ENCODE measurements at places on chromosomes 6 and 20.

DNA sequence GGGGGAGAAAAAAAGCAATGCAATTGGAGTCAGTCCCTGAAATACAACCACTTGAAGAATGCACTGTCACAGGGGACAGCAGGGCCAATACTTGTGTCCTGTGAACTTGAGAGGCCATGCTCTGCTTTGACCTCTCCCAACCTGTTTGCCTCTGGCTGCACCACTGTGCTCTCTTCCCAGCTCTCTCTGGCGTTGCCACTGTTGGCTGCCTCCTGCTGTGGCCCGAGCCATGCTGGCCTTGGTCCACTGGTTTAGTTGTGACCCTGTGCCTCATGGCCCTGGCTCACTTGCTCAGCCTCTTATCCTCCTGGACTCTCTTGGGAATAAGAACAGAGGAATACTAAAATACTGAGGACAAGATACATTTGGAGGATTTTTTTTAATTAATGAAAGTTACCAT, 14.5 kb upstream of the FBXO30 start:
- no peak for DNase-seq

- no peak for DNase-seq
These were observed 80.2 kb downstream of the SYTL3 start for GRCh38 chr6:158729906-158730540.

DNA sequence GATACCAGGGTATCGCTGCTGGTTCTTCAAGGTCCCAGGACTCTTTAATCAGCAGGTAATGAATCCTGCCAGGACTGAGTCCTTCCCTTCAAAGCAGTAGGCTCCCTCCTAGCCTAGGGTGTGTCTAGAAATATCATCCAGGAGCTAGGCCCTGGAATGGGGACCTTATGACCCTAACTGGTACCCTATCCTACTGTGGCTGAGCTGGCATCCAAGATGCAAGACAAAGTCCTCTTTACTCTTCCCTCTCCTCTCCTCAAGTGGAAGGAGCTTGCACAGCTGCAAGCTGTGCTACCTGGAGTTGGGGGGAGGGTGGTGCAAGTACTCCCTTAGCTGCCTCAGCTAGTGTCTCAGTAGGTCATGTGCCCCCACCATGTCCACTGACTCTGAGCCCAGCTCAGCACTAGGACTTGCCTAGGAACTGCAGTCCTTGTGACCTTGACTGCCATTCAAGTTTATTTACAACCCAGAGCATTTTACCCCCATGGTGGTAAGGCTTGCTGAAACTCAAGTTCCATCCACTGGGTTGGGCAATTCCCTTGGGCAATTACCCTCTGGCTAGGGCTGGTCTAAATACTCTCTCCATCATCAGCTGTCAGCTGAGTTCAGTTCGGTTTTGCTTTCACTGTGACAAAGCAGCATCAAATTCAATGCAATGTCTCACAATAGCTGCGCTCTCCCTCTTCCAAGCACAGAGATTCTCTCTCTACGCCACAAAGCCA, 48.4 kb upstream of the TOP1 start:
- DNase-seq = no peak

DNA sequence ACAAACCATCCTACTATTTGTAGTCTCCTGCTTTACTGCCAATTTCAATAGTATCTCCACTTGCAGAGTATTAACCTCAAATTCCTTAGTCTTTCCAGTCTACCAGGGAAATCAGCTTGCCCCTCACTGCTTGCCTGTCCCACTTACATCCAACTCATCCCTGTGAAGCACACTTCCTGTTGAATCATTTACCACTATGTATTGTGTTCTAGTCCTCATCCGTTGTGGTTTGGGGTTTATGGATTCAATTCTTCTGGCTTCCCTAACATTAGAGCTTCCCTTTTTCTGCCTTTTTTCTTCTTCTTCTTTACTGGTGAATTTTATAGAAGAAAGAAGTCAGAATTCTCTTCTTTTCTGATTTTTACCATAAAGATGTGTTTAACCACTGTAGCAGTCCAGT, 5.1 kb upstream of the TXLNB start:
- DNase-seq = no peak

- no peak for DNase-seq
These were observed 181.3 kb downstream of the THBS2 start for GRCh38 chr6:169072127-169073042.

DNA sequence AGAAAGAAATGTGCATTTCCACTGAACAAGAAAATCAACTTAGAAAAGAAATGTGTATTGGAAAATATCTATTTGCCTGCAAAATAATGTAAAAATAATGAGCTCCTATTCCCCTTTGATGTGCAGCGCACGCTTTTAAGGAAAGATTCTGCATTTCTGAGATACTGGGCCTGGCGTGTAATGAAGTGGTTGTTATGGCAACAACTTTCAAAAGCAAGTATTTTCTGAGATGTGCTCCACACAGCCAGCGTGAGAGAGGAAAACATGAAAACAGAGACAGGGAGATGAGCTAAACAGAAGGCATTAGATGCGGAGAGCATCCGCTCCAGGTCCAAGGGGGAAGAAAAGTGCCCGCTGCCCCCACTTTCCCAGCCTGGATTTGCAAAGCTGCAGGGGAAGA, 39.1 kb upstream of the GTSF1L start:
- DNase-seq = no peak

Measured in BJ (cell line).